HCT116 (cell line): ENCODE measurements at places on chromosomes 1 and 21.

DNA sequence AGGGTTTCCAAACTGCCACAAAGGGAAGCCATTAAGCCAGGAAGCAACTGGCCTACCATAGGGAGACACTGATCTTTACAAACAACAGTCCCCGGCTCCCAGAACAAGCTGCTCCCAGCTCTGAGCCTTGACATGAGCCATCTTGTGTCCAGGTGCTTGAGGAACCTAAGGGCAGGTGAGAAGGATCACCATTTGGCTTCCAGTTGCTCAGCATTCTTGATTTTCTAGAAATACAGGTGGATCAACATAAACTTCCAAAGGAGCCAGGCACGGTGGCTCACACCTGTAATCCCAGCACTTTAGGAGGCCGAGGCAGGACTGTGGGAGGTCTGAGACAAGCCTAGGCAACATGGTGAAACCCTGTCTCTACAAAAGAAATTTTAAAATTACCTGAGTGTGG is 21.6 kb downstream of the ZBTB17 start:
- no peak overlapping the region for H3K4me3 ChIP-seq
- H3K27ac ChIP-seq: no peak overlapping the region
- H3K36me3 ChIP-seq: no peaks in the 10 kb centered on the region
- peaks cover 61% of the 10 kb centered on the region for H3K4me1 ChIP-seq
- no peaks in the 10 kb centered on the region for H3K27me3 ChIP-seq

GRCh38 chr1:232578651-232579195 is 51.2 kb downstream of the SIPA1L2 start:
- H3K4me1 ChIP-seq: no peaks in the 10 kb centered on the region; the same call in 1 of the 2 replicates
- H3K27me3 ChIP-seq: no peaks in the 10 kb centered on the region
- no peaks in the 10 kb centered on the region for H3K36me3 ChIP-seq
- no peak overlapping the region for H3K4me3 ChIP-seq

DNA sequence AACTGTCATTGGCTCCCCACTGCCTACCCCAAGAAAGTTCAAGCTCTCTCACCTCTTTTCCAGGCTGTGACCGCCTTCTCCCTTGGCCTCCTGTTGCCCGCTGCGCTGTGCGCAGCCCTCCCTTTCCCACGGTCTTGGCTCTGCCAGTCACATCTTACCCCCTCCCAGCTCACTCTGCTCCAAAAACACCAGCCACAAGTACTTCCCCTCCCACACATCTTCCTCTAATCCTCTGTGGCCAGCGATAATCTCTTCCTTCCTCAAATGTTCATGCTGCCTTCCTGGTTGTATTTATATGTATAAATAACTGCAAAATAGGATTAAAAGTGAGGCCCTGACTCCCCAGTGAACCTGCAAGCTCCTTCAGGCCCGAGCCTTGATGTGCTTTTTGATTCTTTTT is 81.8 kb downstream of the AJAP1 start:
- H3K27ac ChIP-seq: no peak overlapping the region
- H3K36me3 ChIP-seq: no peaks in the 10 kb centered on the region
- no peaks in the 10 kb centered on the region for H3K27me3 ChIP-seq
- no peak for DNase-seq

- H3K36me3 ChIP-seq: no peaks in the 10 kb centered on the region
- peaks cover 18% of the 10 kb centered on the region for H3K4me1 ChIP-seq
- H3K27me3 ChIP-seq: no peaks in the 10 kb centered on the region
- no peak overlapping the region for H3K27ac ChIP-seq
These were observed 40.8 kb downstream of the WNT2B start for GRCh38 chr1:112549590-112549989.

- H3K27me3 ChIP-seq: peaks cover 15% of the 10 kb centered on the region; the same call in 1 of the 2 replicates
- peak; percentile 73 for DNase-seq
- H3K4me1 ChIP-seq: no peaks in the 10 kb centered on the region
- H3K27ac ChIP-seq: no peak overlapping the region
These were observed 215.5 kb downstream of the KCNJ6 start for GRCh38 chr21:37700641-37701202.

DNA sequence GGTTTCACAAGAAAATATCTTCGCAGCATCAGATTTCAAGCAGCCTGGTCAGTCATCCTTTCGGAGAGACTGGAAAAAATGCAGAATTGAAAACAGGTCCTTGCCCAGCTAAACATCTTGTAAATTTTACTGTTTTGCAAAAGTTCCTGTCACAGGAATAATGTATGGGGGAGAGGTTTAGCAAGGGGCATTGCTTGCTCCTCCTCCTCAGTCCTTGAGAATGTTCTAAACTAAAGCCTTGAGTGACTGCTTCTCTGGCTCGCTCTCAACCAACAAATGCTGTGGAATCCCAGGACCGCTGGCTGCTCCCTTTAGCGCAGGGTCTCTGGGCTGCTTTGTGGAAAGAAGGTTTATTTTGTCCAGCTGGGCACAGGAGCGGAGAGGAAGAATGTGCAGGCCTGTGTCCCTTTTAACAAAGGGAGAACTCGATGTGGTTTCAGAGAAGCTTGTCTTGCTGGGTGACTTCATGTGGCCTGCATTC is 33.6 kb upstream of the FHAD1 start:
- H3K4me3 ChIP-seq: no peak overlapping the region
- DNase-seq: no peak
- no peaks in the 10 kb centered on the region for H3K36me3 ChIP-seq
- no peak overlapping the region for H3K27ac ChIP-seq
- H3K4me1 ChIP-seq: peaks cover 10% of the 10 kb centered on the region
- no peaks in the 10 kb centered on the region for H3K27me3 ChIP-seq

DNA sequence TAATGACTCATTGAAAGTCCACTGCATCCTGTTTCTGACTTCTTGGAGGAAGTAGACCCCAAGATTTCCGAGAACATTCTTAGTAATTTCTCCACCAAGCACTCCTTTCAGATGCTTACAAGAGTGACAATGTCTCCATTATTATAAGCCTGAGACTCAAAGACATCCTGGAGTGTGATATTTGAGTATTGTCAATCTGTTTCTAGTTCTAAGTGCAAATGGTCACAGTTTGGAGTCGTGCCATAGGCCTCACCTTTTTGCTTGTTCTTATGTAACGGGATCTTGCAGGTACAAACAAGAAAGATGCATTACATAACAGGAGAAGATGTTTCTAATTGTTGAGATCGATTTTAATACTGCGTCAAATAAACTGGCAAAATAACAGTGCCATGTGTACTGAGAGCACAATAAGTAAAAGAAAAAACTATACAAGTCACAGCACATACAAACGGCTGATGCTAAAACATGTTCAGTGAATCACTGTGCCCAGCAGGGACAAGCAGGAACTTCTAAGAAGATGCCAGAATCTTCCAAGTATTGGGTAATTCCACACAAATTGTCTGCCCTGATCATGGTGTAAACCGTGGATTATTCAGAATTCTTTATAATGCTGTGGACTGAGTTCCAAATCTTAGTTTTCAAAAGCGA is 54.1 kb downstream of the CD2 start:
- H3K4me1 ChIP-seq: no peaks in the 10 kb centered on the region
- H3K36me3 ChIP-seq: no peaks in the 10 kb centered on the region
- DNase-seq: no peak
- H3K27me3 ChIP-seq: no peaks in the 10 kb centered on the region
- no peak overlapping the region for H3K4me3 ChIP-seq

DNA sequence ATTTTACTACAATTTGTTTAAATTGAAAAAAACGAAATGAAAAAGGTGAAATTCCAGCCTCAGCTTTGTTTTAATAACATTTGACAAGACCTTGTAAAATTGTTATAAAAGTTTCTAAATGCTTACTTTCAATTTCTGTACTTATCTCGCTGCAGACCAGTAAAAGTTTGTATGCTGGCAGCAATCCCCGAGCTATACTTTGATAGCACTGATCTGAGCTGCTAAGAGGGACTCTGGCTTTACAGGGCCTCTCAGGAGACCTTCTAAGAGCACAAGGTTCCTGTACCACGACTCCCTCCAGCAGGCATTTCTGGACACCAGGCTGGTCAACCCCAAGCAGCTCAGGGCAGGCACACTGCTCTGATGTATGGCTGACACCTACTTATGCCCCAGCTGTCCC is 13.1 kb downstream of the STMN1 start:
- H3K27me3 ChIP-seq: no peaks in the 10 kb centered on the region
- H3K4me1 ChIP-seq: peaks cover 60% of the 10 kb centered on the region
- peak overlapping the region; percentile 94 for H3K27ac ChIP-seq

DNA sequence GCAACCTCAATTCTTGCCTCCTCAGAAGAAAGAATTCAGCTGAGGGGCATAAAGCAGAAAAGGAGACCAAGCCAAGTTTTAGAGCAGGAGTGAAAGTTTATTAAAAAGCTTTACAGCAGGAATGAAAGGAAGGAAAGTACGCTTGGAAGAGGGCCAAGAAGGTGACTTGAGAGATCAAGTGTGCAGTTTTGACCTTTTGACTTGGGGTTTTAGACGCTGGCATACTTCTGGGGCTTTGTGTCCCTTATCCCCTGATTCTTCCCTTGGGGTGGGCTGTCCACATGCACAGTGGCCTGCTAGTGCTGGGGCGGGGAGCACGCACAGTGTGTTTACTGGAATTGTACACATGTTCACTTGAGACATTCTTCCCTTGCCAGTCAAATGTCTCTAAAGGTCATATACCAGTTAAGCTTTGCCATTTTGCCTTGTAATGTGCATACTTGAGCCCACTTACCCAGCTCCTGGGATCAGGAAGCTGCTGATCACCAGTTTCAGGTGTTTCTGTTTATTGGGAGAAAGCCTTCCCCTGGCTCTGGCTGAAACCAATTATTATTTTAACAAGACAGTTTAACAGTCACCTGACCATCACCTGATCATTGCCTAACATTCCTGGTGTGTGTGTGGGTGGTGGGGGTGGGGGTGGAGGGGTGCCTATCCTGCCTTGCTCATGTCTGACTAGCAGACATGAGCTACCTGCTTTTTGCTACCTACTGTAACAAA is 36.2 kb downstream of the UTP25 start:
- H3K4me1 ChIP-seq: peaks cover 14% of the 10 kb centered on the region
- H3K27me3 ChIP-seq: no peaks in the 10 kb centered on the region
- no peak overlapping the region for H3K27ac ChIP-seq
- H3K36me3 ChIP-seq: no peaks in the 10 kb centered on the region

- DNase-seq: no peak
- H3K27me3 ChIP-seq: peaks cover 19% of the 10 kb centered on the region
- no peaks in the 10 kb centered on the region for H3K36me3 ChIP-seq
- H3K4me3 ChIP-seq: no peak overlapping the region
These were observed 43.9 kb downstream of the NAV1 start for GRCh38 chr1:201582705-201583442.

DNA sequence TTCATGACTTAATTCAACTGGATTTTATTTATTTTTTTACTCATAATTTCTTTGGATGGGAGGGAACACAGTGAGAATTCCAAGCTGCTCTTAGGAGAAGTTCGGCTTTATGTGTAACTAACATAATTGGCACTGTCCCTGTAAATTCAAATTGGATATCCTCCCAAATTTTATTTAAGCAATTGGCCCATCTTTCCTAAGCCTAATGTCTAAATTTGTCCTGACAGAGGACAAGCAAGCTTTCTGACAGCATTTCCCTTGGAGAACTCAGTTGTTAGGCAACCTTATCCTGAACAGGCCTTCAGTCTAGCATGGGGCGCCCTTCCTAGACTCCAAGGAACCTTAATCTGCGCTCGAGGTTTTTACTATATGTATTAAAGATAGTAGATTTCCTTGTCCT is 550.3 kb downstream of the NUF2 start:
- H3K4me3 ChIP-seq: no peak overlapping the region
- H3K36me3 ChIP-seq: no peaks in the 10 kb centered on the region
- H3K27me3 ChIP-seq: no peaks in the 10 kb centered on the region
- no peak overlapping the region for H3K27ac ChIP-seq
